ENCODE measurements at places on chromosomes 7 and 10. TPM values are rescaled to one million over a fixed set of nuclear protein-coding genes. Genes with fewer than 3 reads are reported as not detected.

DNA sequence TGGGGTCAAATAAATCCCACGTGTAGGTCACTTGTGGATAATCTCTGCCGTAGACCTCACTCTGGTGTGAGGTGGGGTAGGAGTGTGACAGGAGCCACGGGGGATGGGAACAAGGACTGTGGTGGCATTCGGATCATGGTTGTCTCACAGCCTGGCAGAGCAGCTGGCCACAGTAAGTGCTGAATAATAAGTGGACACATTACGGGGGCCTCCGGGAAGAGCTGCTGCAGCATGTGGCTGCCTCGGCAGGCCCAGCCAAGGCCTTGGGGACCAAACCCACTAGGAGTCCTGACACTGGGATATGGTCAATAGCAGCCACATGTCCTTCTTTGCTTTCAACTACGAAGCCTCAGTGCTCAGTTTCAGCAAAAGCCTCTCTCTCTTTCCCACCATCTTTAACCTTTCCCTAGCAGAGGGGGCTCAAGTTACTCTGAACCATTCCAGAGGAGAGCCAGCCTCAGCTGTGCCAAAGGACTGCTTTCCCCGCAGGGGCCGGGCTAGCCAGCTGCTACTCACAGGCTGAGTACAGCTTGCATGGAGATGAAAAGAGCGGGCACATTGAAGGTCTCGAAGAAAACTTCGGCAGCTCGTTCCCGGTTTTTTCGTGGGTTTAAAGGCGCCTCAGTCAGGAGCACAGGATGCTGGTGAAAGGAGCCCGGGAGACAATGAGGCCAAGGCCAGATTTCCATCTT, 17.3 kb downstream of the ACTR1A start:
- no peak for DNase-seq

DNA sequence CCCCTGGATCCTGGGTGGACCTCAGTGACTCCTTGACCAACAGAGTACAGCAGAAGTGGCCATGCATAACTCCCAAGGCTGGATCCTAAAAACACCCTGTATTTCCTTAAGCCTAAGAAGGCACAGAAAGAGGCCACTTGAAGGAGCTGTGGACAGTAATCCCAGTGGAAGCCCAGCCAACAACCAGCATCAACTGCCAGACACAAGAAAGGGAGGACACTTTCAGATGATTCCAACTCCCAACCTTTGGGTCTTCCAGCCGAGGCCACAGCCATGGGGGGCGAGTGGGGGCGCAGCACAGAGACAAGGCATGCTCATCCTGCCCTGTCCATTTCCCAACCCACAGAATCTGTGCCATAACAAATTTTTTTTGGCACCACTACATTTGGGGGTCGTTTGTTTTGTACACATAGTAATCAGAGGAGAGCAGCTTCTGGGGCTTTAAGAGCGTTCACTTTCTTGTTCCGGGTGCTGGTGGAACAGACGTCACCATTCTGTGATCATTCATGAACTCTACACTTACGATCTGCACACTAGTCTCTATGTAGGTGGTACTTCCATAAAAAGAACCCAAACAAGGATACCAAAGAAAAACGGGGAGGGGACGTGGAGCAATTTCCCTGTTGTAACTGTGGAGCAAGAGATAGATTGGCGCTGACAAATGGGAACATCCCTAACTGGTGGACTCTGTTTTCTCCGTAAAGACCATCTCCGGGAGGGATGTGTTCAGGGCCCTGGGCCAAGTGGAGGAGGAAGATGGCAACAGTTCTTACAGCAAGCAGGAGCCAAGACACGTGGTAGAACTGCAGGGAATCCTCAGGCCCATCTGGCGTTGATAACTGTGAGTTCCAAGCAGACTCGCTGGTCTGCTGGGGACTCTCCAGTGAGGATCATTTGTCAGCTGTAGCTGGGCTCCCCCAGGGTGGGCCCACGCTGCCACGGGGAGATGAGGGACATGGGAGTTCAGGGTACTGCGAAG, 6.0 kb upstream of the SLC29A3 start:
- DNase-seq, result no peak

DNA sequence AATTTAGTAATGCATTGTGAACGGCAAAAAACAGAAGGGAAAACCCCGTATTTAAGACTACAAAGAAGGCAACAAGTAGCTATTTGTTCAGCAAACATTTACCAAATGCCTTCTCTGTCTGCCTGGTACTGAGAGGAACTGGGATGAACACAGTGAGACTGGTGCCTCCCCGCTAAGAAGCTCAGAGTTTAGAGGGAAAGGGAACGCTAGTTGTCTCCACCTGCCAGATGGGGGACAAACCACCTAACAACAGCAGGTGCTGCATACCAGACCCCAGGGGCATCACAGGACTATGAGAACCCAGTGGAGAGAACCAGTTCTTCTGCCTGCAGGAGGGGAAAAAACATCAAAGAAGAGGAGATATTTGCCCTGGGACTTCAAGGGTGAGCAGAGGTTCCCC, 147.1 kb downstream of the SLC25A13 start:
- no peak for DNase-seq

DNA sequence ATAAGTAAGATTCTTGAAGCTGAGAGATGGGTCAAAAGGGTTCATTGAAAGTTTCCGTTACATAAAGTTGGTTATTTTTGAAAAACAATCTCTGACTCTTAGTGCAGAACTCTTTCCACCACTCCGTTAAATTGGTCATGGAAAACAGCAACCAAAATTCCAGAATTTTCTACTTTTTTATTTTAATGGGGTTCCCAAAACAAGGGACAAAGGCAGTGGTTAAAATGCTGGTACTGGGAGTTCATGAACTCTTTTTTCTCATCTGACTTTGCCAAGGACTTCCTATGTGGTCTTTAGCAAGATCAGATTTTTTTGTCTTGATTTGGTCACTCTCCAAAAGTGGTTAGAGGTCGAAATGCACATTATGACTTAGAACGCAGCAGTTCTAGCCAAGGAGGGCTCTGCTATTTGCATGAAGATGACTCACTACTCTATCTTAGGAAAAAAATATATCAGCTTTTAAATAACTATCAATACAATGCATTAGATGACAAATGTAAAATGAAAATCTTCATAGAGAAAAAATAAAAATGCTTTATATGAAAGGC, 145.7 kb downstream of the REEP3 start:
- no peak for DNase-seq

- DNase-seq, result no peak
Observed at GRCh38 chr7:28455486-28455885, 43.2 kb downstream of the CREB5 start.

- peak; percentile 89 for DNase-seq
Observed at GRCh38 chr7:154720016-154720415, 282.9 kb downstream of the PAXIP1 start.

GRCh38 chr10:59279476-59279875, 82.9 kb downstream of the FAM13C start:
- DNase-seq, result no peak

DNA sequence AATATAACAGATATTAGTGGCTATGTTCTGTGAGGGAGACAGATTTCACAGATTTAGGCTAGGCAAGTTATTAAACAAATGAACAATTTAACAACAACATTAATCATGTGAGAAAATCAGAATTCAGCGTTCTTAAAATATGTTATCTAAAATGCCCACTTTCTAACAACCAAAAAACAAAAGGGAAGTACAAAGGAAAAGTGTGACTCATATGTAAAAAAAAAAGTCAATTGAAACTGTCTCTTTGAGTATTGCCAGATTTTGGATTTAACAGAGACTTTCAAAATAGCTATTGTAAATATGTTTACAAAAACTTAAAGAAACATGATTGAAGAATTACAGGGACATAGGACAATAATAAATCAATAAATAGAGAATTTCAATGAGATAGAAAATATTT, 34.8 kb upstream of the ARHGAP22 start:
- DNase-seq, result no peak

GRCh38 chr7:143975617-143976016, 21.0 kb downstream of the OR2F1 start:
- DNase-seq, result no peak

The TMEM139 gene
- total RNA-seq, result 6.7 TPM

The MCM10 gene
- total RNA-seq, result 0.45 TPM

The ITPRIP gene
- total RNA-seq, result 44.2 TPM

The GPR146 gene
- 27.5 TPM for total RNA-seq

The NUTM2E gene
- total RNA-seq, result 0.56 TPM

The SPDYE16 gene
- 0.33 TPM for total RNA-seq
